CD4-positive, alpha-beta memory T cell (primary cell): ENCODE measurements at places on chromosomes 6 and 20. TPM values are rescaled to one million over a fixed set of nuclear protein-coding genes. Genes with fewer than 3 reads are reported as not detected.

The MUC22 gene
- total RNA-seq, result not detected

The TREML2 gene
- total RNA-seq, result 0.35 TPM

The SUMO4 gene
- total RNA-seq, result 10.0 TPM

The BANF2 gene
- not detected for total RNA-seq

DNA sequence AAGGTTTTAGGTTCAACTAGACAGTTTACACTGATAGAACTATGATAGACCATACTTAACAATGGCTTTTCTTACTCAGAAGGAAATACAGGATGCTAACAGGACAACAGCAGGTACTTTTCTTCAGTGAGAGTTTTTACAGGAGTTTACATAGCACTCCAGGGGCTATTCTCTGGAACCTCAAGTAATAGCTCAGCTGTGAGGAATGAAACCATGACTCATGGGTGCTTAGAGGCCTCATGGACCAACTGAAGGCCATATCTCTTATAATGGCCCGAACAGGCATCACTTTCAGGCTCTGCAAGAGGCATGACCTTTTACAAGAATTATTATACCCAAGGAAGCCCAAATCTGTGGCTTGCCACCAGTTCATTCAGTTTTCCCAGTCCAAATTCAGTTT, 31.8 kb downstream of the TREML1 start:
- no peak for DNase-seq
